Trophoblast cell (in vitro differentiated cells and primary cell): ENCODE measurements at places on chromosomes 13 and 19.
A peak's percentile ranks its signal among the peaks of the same experiment; 100 is the strongest.

GRCh38 chr13:52765611-52766390 lies 26.2 kb upstream of the CNMD start:
- no peak for DNase-seq

- DNase-seq, result no peak
These were observed 27.1 kb upstream of the LATS2 start for GRCh38 chr13:21088534-21088933.

GRCh38 chr13:61768175-61768574 lies 352.5 kb upstream of the PCDH20 start:
- DNase-seq, result no peak

DNA sequence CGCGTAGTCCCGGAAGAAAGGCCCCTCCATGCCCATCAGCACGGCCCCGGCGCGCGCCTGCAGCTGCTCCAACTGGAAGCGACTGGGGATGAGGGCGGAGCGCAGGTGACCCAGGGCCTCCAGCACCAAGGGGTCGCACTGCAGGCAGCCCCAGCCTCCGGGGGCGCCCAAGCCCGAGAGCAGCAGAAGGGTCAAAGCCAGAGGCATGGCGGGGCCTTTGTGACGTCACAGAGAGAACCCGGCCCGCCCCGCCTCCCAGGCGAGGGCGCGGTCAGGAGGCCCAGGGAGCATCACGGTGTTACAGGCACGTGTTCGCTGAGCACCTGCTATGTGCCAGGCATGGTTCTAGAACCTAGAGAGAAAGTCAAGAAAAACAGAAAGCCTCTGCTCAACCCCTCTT lies at the start of gene IZUMO2:
Gene IZUMO2 (minus strand): TSS at position 294 of the 400 bp plus-strand sequence. CDS start 87 bp downstream, at position 207.
- no peak for DNase-seq

- DNase-seq, result peak; percentile 71
These were observed 217.9 kb downstream of the VWA8 start for GRCh38 chr13:41742917-41743552.

DNA sequence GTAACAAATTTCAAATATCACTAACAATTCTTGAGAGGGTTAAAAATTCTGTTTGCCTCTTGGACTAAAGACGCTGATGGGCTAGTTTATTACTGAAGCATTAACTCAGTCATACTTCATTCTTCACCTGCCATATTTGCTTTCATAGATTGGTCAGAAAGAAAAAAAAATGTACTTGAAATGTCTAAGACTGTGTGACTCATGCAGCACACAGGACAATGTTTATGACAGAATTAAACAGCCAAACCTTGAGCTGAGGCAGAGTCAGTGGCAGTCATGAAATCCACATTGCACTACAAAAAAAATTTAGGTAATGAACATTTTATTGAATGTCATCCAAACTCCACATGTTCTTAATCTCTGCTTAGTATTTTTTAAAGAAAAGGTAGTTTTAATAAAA lies 135.6 kb downstream of the PRR20E start:
- no peak for DNase-seq
